T-cell (primary cell): ENCODE measurements at places on chromosomes 2 and 18. TPM values are rescaled to one million over a fixed set of nuclear protein-coding genes. Genes with fewer than 3 reads are reported as not detected.

DNA sequence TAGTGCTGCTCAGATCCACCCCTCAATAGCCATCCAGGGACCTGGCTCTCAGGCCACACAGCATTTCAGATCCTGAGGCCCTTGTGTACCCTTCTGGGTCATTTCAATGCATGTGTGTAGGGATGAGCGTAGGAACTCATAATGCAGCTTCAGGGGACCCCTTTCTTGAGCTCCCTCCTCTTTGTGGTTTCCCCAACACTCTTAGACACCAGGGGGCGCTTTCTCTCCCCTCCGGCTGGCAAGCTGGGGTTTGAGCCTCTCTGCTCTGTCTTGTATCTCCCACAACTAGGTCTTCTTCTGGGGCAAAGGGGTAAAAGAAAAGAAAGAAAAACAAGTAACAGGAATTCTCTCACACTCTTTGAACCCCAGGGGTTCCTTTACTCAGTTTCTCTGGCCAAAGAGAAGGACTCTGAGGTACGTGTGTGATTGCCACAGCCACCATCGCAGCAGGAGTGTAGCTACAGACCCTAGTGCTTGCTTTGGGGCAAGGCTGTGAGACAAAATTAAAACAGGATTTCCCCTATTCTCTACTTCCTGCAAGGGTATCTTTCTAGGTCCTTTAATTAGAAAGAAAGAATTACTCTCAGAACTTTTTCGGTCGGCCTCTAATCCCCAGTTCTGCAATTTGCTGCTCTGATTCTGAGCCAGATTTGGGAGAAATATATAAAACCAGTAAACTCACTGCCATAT lies 38.0 kb downstream of the CABYR start:
- H3K4me1 ChIP-seq = no peaks in the 10 kb centered on the region
- no peaks in the 10 kb centered on the region for H3K27me3 ChIP-seq
- no peak overlapping the region for H3K4me3 ChIP-seq
- DNase-seq = peak; percentile 2
- H3K27ac ChIP-seq = no peak overlapping the region
- no peaks in the 10 kb centered on the region for H3K36me3 ChIP-seq

GRCh38 chr2:224333726-224334482 lies 68.0 kb downstream of the FAM124B start:
- H3K4me3 ChIP-seq = no peak overlapping the region
- no peak for DNase-seq
- H3K27me3 ChIP-seq = peaks cover 7% of the 10 kb centered on the region
- H3K27ac ChIP-seq = no peak overlapping the region

GRCh38 chr2:17780546-17780945 lies 26.6 kb downstream of the GEN1 start:
- no peak overlapping the region for H3K4me3 ChIP-seq
- no peaks in the 10 kb centered on the region for H3K4me1 ChIP-seq
- no peak overlapping the region for H3K27ac ChIP-seq
- no peaks in the 10 kb centered on the region for H3K27me3 ChIP-seq
- DNase-seq = no peak
- H3K36me3 ChIP-seq = no peaks in the 10 kb centered on the region

GRCh38 chr2:219526320-219527075 lies 12.2 kb downstream of the ASIC4 start:
- H3K4me3 ChIP-seq = no peak overlapping the region
- H3K27ac ChIP-seq = no peak overlapping the region
- no peaks in the 10 kb centered on the region for H3K4me1 ChIP-seq
- H3K36me3 ChIP-seq = no peaks in the 10 kb centered on the region
- DNase-seq = no peak

DNA sequence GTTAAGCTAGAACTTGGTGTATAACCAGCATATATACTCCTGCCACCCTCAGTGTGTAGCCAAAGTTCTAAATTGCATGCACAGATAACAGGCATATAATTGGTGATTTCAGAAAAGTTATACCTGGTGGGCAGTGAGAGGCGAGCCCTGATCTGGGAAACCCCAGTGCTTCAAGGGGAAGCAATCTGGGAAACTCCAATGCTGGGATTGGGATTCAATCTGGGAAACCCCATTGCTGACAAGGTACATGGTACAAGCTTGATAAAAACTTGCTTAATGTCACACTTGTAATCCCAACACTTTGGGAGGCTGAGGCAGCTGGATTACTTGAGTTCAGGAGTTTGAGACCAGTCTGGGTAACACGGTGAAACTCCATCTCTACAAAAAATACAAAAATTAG lies 147.6 kb downstream of the NEDD4L start:
- H3K27me3 ChIP-seq = no peaks in the 10 kb centered on the region
- H3K27ac ChIP-seq = no peak overlapping the region
- DNase-seq = no peak
- no peaks in the 10 kb centered on the region for H3K36me3 ChIP-seq
- no peak overlapping the region for H3K4me3 ChIP-seq

DNA sequence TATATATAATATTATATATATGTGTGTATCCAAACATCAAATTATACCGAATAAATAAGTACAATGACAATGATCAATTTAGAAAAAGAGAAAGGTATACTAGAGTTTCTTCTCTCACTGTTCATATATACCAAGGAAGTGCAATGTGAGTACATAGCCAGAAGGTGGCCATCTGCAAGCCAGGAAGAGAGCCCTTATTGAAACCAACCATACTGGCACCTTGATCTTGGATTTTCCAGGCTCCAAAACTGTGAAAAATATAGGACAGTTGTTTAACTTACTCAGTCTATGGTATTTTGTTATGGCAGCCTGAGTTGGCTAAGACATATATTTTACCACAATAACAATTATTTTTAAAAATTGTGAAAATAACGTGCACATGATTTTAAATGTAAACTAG lies 1490.2 kb upstream of the SLC39A10 start:
- H3K27me3 ChIP-seq = no peaks in the 10 kb centered on the region
- no peaks in the 10 kb centered on the region for H3K4me1 ChIP-seq
- DNase-seq = no peak

GRCh38 chr2:128367601-128368359 lies 49.1 kb upstream of the HS6ST1 start:
- H3K27me3 ChIP-seq = peaks cover 67% of the 10 kb centered on the region
- no peak overlapping the region for H3K27ac ChIP-seq

- no peaks in the 10 kb centered on the region for H3K36me3 ChIP-seq
- H3K27ac ChIP-seq = no peak overlapping the region
- no peak overlapping the region for H3K4me3 ChIP-seq
- no peaks in the 10 kb centered on the region for H3K27me3 ChIP-seq
These were observed 14.2 kb upstream of the POLI start for GRCh38 chr18:54255141-54255540.

DNA sequence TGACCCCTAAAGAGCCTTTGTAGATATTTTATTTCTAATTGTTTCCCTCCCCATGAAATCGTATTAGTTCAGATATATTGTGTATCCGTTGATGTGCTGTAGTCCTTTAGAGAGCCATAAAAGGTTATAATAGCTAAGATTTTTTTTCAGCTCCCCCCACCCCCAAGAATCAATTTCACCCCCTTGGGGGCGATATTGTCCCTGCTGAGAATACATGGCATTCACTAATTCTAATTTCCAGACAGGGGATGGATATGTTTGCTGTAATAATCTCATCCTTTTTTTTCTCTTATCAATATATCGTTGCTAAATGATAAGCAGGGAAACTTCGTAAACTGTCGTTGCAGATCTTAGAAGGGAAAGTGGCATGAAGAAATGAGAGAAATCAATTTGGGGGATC lies 530.7 kb downstream of the TMEM182 start:
- H3K27me3 ChIP-seq = no peaks in the 10 kb centered on the region
- no peak overlapping the region for H3K27ac ChIP-seq
- H3K4me1 ChIP-seq = no peaks in the 10 kb centered on the region
- H3K36me3 ChIP-seq = no peaks in the 10 kb centered on the region
- DNase-seq = no peak
- no peak overlapping the region for H3K4me3 ChIP-seq

DNA sequence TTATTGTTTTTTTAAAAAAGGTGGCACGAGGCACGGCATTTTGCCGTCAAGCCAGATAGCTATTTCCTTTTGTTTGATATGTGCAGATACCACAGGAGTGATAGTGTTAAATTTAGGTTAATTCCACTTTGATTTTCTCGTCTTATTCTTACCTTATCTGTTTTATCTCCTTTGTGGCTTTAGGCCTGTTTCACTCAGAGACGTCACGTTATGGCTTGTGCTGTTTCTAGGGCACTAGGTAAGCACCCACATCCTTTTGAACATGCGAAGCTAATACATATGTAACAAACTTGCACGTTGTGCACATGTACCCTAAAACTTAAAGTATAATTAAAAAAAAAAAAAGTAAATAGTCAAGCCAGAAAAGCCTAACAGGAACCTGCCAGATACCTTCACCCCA lies 57.8 kb downstream of the C18orf63 start:
- no peak overlapping the region for H3K4me3 ChIP-seq
- H3K4me1 ChIP-seq = peaks cover 61% of the 10 kb centered on the region
- H3K27ac ChIP-seq = peak overlapping the region; percentile 39
- H3K27me3 ChIP-seq = no peaks in the 10 kb centered on the region
- DNase-seq = peak; percentile 66
- H3K36me3 ChIP-seq = no peaks in the 10 kb centered on the region

DNA sequence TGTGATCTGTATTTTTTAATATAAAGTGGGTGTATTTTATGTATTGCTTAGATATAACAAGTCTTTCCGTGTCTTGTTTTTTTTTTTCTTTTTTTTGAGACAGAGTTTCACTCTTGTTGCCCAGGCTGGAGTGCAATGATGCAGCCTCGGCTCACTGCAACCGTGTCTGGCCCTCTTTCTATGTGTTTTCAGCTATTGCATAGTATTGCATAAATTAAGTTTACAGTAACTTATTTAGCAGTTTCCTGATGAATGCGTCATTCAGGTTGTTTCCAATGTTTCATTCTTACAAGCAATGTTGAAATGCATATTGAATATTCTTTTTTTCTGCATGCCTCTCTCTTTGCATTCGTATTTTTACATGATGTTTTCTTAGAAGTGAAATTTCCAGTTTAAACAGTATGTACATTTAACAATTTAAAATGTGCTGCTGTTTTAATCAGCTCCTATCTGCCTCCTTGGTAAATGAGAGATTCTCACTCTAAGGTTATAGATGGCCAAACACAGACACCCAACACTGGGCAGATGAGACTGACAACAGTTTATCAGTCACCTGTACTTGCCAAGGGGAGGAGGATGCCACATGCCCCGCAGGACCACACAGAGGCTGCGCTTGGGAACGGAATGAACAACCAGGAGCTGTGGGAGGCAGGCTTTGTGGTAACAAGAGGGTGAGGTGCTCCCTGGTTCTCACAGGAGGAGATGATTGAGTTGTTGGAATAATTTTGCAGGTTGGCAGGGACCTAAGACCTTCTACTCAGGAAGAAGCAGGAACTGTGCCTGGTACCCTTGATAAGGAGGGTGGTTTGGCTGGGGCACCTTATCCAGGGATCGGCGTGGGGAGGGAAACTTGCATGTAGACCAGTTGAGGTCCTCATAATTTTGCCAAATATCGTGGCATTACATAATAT lies 7.5 kb downstream of the SLC9A4 start:
- no peak overlapping the region for H3K4me3 ChIP-seq
- DNase-seq = no peak
- no peaks in the 10 kb centered on the region for H3K36me3 ChIP-seq
- H3K27ac ChIP-seq = no peak overlapping the region
- no peaks in the 10 kb centered on the region for H3K4me1 ChIP-seq

DNA sequence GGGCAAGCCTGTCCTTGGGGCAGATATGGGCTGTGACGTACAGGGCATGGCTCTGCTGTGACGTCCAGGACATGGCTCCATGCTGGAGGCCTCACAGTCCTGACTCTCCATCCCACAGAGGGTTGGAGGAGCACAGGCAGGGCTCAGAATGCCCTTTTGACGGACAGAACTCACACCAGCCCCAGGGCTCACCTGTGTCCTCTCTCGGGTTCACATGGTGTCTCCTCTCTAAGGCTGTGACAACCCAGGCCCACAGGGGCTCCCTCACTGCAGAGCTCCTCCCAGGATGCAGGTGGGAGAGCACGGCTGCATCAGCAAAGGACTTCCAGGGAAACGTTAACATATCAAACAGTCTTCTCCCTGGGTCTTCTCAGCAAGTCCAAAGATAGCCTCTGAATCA lies 133.8 kb downstream of the EIPR1 start:
- DNase-seq = no peak
- H3K27ac ChIP-seq = no peak overlapping the region
- no peaks in the 10 kb centered on the region for H3K27me3 ChIP-seq
- H3K4me1 ChIP-seq = peaks cover 50% of the 10 kb centered on the region
- H3K36me3 ChIP-seq = peaks cover under 1% of the 10 kb centered on the region

- H3K4me3 ChIP-seq = no peak overlapping the region
- no peak overlapping the region for H3K27ac ChIP-seq
- H3K36me3 ChIP-seq = no peaks in the 10 kb centered on the region
- no peak for DNase-seq
- no peaks in the 10 kb centered on the region for H3K4me1 ChIP-seq
These were observed 126.9 kb downstream of the MAP3K20 start for GRCh38 chr2:173202570-173202969.

GRCh38 chr2:176763851-176764404 lies 448.7 kb upstream of the HNRNPA3 start:
- H3K27ac ChIP-seq = no peak overlapping the region
- no peaks in the 10 kb centered on the region for H3K4me1 ChIP-seq
- no peaks in the 10 kb centered on the region for H3K36me3 ChIP-seq
- no peak for DNase-seq

GRCh38 chr2:167253025-167253424 lies 364.7 kb downstream of the XIRP2 start:
- DNase-seq = no peak
- H3K27ac ChIP-seq = no peak overlapping the region
- H3K4me1 ChIP-seq = no peaks in the 10 kb centered on the region
- H3K36me3 ChIP-seq = no peaks in the 10 kb centered on the region

DNA sequence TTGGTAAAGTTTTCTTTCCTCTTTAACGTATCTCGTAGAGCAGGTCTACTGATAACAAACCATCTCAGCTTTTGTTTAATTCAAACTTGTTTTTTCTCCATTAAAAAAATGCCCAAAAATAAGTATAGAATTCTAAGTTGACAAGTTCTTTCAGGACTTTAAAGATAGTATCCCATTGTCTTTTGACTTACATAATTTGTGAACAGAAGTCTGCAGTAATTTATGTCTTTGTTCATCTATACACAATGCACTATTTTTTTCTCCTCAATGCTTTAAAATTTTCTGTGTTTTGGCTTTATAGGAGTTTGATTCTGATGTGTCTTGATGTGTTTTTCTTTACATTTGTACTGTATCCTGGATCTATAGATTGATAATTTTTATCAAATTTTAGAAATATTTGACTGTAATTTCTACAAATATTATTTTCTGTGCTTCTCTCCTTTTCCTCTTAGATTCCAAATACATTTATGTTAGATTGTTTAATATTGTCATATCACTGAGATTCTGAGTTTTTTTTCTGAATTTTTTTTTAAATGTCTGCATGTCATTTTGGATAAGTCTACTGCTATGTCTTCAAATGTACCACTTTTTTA lies 143.3 kb downstream of the FTCDNL1 start:
- no peak overlapping the region for H3K27ac ChIP-seq

GRCh38 chr2:115162494-115163293 lies 720.3 kb downstream of the DPP10 start:
- no peaks in the 10 kb centered on the region for H3K36me3 ChIP-seq
- H3K4me3 ChIP-seq = no peak overlapping the region
- no peaks in the 10 kb centered on the region for H3K4me1 ChIP-seq
- DNase-seq = no peak

Gene EMILIN2
- 19.2 TPM for total RNA-seq

Gene TDRD15
- not detected for total RNA-seq

Gene GKN2
- not detected for total RNA-seq

Gene GTF2A1L
- total RNA-seq = not detected

Gene TTN
- 29.3 TPM for total RNA-seq

Gene FMNL2
- total RNA-seq = 0.75 TPM

Gene HAAO
- 0.72 TPM for total RNA-seq

Gene IL1A
- not detected for total RNA-seq

Gene SRD5A2
- not detected for total RNA-seq

Gene LHCGR
- total RNA-seq = not detected

Gene RAB17
- 0.73 TPM for total RNA-seq

Gene C1QL2
- not detected for total RNA-seq

Gene EVX2
- total RNA-seq = not detected

Gene PMAIP1
- total RNA-seq = 17.8 TPM

Gene ATP5MC3
- total RNA-seq = 91.3 TPM

Gene SF3B6
- total RNA-seq = 48.8 TPM

Gene CABYR
- total RNA-seq = 0.86 TPM
